Posterior vena cava (tissue), 2 donors: ENCODE measurements at places on chromosomes 7 and 10.

GRCh38 chr10:22023508-22023907 is 20.0 kb upstream of the DNAJC1 start:
- DNase-seq: no peak

GRCh38 chr10:52940921-52941320 is 168.3 kb upstream of the MBL2 start:
- DNase-seq: peak; percentile 43

GRCh38 chr7:17535776-17536175 is 237.3 kb downstream of the AHR start:
- no peak for DNase-seq

- DNase-seq: no peak
Observed at GRCh38 chr7:93226310-93226709, at the start of gene HEPACAM2. HEPACAM2 (minus strand) TSS chr7:93226469.

- DNase-seq: no peak
Observed at GRCh38 chr10:44853148-44853734, 57.9 kb upstream of the TMEM72 start.

- no peak for DNase-seq
Observed at GRCh38 chr10:10222304-10222841, 795.3 kb upstream of the CELF2 start.
